ENCODE measurements at places on chromosomes 5 and 9.

GRCh38 chr5:43315263-43315662, 2.1 kb upstream of the HMGCS1 start:
- DNase-seq = no peak

DNA sequence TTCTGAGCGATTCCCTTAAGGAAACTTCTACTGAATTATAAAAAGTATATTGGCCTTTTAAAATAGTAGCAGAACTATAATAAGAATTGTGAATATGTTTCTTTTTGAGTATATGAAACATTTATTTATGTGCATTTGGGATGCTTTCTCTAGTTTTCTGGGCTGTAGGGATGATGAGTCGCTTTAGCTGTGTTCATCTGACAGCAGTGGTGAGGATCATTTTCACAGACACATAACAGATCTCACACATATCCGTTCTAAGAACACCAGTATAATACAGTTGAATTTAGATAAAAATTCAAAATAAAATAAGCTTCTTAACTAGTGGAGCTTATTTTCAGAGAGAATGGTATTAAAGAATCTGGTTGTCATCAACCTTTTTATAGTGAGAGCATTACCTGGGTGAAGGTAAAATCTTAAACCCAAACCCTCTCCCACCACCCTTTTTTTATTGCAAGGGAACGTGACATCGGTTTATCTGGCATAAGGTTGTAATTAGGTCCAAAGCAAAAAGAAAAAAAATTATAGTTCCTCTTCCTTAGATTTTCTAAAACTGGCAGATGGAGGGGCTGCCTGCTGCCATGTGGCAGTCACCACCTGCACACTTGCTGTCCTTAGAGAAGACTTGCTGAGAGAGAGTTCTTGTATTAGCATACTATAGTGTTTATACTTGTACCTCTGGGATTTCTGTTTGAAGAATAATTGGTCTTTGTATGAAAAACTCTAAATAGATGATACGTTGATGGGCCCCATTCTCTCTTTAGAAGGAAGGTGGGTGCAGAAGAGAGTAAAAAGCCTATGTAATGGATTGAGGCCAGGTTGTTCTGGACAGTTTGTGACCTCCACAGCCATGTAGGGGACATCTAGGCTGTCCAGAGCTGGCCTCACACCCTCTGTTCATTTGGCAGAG, 86.8 kb downstream of the CAMK4 start:
- DNase-seq = no peak

DNA sequence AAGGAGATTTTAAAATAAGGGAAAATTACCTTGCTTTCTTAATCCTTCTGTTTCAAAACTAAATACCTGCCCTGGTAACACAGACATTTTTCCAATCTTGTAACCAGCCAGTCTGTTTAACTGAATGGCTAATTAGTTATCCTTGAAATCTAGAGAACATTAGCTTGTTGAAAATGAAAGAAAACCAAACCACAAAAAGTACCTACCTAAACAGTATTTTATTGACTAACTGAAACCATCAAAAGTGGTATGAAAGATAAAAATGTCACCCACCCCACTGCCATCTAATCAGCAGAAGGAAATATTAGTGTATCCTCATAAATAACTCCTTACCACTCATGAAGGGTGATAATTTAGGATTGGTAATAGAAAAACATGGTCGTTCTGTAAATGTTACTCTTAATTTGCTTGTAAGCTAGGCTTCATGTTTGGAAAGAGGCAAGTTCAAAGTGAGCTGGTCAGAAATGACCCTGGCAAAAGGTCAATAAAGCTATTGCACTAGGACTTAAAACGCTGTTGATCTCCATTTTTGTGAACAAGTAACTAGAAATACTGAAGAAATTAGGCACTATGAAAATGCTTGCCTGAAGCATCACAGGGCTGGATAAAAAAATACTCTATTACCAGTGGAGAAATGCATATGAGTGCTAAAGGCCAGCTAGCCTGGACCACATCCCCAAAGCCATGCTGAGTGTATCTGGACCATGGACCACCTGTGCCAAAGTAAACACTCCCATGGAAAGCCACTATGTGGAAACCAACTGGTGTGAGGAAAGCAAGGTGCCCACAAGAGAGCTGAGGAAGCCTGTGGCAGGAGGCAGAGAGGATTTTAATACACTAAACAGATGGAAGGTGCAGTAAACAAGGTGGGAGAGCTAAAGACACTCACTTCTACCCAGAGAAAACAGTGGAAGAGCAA, 8.4 kb downstream of the SEMA5A start:
- no peak for DNase-seq

DNA sequence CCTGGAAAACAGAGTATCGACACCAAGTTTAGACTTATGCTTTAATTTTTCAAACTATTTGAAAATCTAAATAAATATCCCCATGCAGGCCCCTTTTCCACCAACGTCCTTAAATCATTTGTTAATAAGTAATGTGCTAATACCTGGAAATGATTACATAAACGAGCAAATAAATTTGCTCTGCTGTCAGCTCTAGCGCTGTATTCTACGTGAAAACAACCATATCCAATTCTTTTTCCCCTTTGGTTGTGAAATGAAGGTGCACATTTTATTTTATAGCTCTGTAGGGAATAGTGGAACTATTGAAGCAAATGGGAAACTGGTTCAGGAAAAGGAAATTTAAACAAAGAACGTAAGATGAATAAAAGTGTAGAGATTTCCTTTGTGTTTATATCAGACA, 137.7 kb upstream of the ZNF608 start:
- no peak for DNase-seq

GRCh38 chr5:19098434-19098833, 889.6 kb downstream of the CDH18 start:
- no peak for DNase-seq

DNA sequence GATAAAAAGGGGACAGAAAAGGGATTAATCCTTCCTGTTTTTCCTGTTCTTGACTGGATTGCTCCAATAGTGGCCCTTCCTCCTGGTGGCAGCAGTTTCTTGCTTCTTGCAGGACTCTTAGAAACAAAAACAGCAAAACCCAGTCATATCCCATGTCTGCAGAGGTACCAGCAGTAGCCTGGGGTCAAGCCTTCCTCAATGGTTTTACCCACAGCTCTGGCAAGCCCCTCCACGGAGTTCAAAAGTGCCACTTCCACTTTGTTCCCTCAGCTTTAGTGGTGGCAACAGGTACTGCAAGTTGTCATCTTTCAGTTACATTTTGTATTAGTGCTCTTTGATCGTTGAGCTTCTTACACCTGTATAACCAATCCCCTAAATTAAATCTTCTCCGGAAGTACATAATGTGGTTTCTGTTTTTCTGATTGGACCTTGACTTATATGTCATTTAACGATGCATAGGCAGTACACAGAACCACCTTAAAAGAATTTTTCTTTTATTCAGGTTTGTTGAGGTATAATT, 8.7 kb upstream of the RANBP6 start:
- peak; percentile 47 for DNase-seq

DNA sequence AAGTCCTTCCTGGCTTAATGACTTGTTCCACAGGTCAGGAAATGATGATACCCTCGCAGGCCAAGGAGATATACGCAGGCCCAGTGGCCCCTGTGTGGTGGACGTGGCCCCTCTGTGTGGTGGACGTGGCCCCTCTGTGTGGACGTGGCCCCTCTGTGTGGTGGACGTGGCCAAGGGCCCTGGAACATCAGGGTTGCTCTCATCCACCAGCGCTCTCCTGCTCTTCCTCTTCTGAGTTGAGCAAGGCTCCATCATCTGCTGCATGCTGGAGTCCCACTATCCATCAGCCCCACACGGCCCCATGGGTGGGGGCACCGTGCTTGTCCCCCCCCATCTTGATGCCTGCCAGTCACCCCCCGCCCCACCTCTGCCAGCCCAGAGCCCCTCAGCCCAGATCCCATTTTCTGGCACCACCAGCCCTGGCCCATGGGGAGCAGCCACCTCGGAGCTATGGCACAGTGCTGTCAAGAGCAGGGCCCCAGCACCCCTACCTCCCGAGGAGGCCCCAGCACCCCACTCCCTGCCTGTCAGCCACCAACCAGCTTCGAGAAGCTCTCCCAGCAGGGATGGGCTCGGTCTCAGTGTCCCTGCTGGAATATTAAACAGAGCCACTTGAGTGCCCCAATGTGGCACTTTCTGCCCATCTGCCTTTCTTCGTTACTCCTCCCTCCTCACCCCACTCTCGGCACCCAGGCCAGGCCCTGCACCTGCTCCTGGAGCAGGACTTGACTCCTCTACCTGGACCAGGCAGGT, 8.1 kb downstream of the LRRC14B start:
- DNase-seq = no peak

DNA sequence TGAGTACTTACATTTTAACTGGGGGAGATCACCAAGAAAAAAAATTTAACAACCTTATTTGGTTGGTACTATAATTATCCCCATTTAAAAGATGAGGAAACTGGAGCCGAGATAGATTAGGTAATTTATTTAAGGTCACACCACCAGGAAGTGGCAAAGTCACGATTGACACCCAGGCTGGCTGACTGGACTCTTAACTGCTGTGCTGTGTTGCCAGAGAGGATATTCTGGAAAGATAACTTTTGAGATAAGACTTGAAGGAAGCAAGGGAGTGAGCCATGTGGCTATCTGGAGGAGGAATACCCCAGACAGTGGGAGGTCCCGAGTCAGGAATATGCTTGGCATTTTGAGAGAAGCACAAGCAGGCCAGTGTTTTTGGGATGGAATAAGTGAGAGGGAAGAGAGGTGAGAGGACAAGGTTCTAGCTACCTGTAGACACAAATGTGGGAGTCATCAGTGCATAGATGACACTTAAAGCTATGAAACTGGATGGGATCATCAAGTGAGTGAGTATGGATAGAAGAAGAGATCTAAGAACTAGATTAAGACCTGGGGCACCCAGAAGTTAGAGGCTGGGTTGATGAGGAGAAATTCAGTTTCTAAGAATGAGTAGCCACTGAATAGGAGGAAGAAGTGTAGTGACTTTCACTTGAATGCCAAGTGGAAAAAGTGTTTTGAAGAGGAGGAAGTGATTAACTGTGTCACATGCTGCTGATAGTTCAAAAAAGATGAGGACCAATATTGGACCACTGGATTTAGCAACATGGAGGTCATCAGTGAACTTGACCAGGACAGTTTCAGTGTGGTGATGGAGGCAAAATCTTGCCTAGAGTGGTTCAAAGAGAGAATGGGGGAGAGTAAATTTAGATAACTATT, 25.6 kb downstream of the PDE8B start:
- DNase-seq = peak; percentile 11

GRCh38 chr9:15219546-15219945, 87.5 kb downstream of the TTC39B start:
- no peak for DNase-seq

DNA sequence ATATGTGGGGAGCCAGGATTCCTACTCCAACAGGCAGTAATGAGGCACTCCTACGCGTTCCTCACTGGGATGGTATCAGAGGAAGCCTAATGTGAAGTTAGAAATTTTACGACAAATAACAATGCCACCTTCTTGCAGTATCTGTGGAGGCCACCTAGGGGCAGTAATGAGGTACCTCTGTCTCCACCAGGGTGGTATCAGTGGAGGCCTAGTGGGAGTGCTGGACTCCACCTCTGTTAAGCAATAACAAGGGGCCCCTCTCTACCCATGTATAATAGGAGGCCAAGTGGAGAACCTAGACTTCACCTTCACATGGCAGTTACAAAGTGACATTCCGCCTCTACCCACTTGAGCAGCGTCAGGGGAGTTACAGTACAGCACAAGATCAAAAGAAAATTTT, 147.9 kb downstream of the PLPPR1 start:
- DNase-seq = no peak

GRCh38 chr9:5892456-5893133, 1.9 kb downstream of the MLANA start:
- no peak for DNase-seq

- DNase-seq = no peak
Measured at GRCh38 chr5:73776405-73776804, 150.4 kb downstream of the ARHGEF28 start.

DNA sequence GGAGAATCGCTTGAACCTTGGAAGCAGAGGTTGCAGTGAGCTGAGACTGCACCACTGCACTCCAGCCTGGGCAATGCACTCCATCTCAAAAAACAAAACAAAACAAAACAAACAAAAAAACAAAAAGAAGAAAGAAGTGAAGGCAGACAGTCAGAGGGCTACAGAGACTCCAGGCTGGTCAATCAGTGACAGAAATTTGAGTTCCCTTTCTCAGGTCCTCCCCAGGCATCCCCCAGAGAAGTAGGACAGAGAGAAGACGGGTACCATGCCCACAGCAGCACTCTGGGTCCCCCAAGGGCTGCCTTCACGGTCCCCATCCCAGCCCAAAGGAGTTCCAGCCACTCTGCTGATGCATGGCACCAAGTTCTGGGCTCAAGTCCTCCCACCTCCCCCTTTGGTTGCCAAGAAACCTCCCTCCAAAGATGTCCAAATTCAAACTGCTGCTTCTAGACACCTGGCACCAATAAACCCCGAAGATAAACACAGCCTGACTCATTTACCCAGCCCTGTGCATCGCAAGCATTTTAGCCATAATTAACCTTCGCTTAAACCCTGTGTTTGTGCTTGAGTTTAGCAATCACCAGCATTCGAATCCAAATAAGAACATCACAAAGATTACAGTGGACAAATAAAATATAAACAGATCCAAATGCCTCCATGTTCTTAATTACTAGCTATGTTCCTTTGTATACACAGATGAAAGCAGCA, 24.0 kb downstream of the SEMA4D start:
- DNase-seq = no peak

DNA sequence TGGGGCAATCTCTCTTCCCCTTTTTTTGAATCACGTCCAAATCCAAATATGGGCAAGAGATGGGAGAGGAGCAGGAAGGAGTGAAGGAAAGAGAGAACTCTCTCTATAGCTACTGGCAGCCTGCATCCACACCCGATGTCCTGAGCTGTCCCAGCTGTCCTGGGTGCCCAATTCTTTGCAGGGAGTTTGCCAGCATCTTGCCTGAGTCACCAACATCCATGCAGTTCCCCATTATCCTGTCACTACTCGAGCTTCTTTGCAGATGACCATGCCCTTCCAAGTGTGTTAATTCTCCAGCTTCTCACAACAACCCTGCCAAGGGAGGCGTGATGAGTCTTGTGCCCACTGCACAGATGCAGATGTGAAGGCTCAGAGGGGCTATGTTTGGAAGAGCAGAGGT, 127.1 kb downstream of the NSG2 start:
- no peak for DNase-seq
